ENCODE measurements at places on chromosomes 5 and 9. TPM values are rescaled to one million over a fixed set of nuclear protein-coding genes. Genes with fewer than 3 reads are reported as not detected.

Gene GNG10
- 15.4 TPM for total RNA-seq

Gene DMRT3
- total RNA-seq = not detected

Gene EGR1
- 48.8 TPM for total RNA-seq

Gene TERT
- 11.9 TPM for total RNA-seq

Gene FLT4
- total RNA-seq = 0.75 TPM

Gene C5orf58
- not detected for total RNA-seq

DNA sequence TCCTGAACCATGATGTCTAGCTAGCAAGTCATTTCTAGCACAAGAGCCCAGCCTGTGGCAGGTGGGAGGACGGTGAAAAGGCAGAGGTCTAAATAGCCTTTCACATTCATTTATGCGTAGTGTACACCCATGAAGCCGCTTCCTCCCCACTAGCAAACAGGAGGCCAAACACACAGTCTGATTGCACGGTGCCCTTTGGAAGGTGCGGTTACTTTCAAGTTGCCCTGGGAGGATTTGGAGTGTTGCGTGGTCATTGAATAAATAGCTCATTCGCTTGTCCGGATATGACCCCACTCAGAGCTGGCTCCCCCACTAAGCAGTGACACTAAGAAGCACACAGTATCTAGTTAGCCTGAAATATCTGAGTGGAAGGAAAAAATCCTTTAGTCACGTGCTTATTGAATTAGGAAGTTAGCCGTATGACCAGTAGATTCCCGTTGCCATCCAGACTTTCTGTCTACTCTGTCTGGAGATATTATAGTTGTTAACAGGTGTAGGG, 664 bp upstream of the ARSB start:
- DNase-seq = peak; percentile 78

Data from activated CD4-positive, alpha-beta T cell treated with anti-CD3 and anti-CD28 coated beads for 36 hours (primary cell).